ENCODE measurements at places on chromosomes 16 and 17.
A peak's percentile ranks its signal among the peaks of the same experiment; 100 is the strongest.

GRCh38 chr17:69348429-69348828 is 21.5 kb upstream of the ABCA5 start:
- no peak for DNase-seq

- peak; percentile 53 for DNase-seq
These were observed 5.4 kb upstream of the PNPO start for GRCh38 chr17:47935961-47936360.

- DNase-seq, result no peak
These were observed 10.9 kb upstream of the DHRS7C start for GRCh38 chr17:9802294-9802693.

DNA sequence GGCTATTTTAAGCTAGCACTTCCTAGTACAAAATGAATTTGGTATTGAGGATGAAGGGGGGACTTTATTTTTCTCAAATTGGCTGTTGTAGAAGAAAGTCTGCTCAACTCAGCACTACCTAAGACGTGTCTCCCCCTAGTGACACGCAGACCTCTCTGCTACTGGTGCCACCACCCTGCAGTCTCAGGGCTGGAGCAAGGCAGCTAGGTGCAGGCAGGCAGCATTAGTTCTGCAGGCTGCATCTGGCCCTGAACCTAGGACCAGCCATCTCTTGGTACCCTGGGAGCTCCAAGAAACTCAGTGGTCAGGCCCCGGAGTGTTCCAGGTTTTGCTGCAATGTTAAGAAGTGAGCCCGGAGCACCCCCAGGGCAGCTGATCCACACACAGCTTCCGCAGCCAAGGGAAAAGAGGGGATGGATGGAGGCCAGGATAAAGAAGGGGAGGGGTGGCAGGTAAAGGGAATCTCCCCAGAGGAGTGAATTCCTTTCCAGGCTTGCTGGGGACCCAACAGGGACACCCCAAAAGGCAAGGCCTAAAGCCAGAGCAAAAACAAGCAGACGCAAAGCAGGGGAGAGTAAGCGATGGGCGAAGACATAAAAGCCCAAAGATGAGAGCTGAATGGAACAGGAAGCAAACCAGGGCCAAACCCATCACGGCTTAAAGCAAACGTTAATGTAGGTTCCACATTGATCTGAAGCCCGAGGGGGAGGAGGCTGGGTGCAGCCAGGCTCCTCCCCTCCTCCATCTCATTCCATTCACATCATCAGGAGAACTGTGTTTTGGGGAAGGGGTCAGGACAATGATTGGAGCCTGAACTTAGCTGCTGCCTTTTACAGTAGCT is 200.5 kb downstream of the ZFHX3 start:
- no peak for DNase-seq

DNA sequence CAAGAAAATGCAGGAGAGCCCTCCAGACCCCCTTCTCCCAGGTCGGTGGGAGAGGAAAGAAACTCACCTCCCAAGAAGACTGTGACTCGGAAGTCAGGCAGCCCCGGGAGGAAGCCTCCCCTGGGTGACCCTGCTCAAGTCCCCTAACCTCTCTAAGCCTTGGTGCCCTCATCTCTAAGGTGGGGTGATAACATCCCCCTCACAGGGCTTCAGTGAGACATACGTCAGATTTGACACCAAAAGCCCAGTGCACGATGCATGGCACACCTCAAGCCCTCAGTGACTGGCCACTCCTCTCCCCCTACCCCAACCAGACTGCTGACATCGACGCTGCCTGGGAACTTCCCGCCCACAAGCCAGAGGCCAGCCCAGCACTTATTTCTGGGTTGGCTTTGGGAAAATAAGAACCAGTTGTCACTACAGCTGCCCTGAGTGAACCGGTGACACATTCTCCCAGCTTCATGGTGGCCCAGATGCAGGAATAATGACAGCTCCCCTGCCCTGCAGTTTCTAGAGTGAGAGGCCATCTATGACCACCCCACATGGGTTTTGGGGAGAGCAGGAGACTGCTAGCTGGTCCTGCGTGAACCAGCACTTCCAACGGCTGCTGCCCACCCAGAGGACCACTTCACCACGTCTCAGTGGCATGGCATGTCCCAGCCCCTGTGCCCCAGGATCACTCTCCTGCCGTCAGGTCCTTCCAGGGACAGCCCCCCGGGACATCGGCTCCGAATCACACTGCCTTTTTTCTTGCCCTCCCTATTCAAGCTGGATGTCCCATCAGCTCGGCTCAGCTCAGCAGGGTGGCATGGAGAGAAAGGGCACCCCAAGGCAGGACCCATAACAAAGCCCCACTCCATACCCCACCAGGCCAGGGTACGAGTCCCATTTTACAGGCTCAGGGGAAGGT is 9.5 kb downstream of the KNOP1 start:
- DNase-seq, result no peak

DNA sequence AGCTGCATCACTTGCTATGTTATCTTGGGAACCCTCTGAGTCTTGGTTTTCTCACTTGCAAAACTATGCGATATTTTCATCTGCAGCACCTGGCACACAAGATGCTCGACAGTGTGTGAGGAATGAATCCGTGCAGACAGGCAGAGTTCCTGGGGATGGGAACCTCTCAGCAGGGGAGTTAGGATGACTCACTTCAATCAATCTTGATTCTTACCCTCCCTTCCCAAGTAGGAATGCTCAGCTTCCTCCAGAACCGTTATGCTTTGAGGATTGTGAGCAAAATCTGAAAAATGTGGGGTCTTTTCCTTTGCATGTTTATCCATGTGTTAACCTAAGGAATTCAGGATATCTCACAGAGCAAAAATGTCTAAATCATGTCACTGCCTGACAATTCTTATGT is 68.9 kb upstream of the HNF1B start:
- peak; percentile 16 for DNase-seq

DNA sequence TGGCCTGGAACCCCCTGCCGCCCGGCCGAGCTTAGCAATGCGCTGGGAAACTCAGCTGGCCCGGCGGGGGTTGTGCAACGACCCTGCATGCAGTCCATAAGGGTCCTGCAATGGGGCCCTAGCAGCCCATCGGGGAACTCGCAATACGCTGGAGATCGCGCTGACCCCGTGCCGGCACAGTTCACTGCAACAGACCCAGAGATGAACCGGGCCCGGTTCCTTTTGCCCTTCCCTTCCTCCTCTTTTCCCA is 375 bp downstream of the SLC25A11 start:
- no peak for DNase-seq

DNA sequence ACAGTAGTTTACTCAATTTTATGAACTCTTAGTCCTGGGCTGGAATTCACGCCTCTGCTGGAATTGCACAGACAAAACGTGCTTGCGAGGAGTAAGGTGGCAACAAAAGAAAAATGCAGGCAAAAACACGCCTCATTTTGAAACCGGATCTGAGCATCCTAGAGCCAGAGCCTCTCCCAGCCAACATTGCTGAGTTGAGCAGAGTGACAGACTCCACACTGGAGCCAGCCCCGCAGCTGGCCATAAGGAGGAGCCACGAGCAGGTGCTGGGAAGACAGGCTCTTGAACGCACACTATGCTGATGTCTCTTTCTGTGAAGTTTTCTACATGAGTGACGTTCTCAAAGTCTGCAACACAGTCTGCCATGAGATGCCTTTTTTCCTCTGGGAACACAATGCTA is 14.6 kb upstream of the HSBP1 start:
- DNase-seq, result no peak

DNA sequence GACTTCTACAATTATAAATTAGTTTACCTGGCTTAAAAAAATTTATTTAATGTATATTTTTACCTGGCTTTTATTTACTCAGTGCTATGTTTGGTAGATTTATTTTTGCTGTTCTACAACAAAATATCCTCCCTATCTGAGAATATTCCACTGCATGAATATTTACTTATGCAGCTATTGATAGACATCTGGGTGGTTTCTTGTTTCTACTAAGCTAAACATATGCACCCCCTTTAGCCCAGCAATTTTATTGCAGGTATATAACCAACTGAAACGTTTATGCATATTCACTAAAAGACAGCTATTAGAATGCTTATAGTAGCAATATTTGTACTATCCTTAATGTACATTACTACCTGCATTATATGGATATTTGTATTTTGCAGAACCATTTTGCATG is 187.7 kb upstream of the CPHXL start:
- DNase-seq, result no peak

- DNase-seq, result peak; percentile 30
These were observed at the start of gene ZNF778 for GRCh38 chr16:89217388-89218191. ZNF778 (plus strand) TSS chr16:89217703; CDS start chr16:89221128, 3,425 bp downstream.

- DNase-seq, result no peak
These were observed 6.1 kb upstream of the KRT31 start for GRCh38 chr17:41403404-41404023.

GRCh38 chr17:67725373-67725791 is 7.6 kb downstream of the NOL11 start:
- DNase-seq, result no peak

DNA sequence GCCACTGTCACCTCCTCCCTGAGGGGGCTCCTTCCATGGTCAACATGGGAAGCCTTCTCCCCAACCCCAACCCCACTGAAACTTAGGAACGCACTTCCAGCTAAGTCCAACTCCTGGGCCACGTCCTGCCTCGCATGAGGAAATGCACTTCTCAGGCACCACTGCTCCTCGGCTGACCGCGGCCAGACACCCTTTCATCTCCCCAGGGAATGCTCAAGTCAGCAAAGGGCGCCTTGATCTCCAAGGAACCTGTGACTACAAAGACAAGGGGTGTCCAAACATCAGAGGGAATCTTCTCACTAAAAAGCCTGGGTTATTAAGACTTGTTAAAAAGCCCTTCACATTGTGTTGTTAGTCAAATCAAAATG is 124.9 kb upstream of the HSBP1 start:
- no peak for DNase-seq

DNA sequence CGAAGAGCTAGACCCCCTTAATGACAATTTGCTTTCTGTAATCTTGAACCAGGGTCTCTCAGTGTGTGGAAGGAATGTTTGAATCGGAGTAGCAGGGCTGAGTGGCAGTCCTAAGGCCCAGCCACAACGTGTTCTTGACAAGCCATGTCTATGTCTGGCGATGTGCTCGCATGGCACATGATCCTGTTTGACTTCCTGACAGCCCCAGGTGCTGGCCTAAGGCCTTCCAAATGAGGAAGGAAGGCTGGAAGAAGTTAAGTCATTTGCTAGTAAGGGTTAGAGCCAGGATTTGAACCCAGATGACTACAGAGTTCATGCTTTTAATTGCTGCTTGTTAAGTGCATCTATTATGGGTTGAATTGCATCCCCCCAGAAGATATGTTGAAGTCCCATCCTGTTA is 486.7 kb downstream of the MAF start:
- no peak for DNase-seq

- DNase-seq, result no peak
These were observed 43.4 kb downstream of the ZNF276 start for GRCh38 chr16:89764711-89765201.

DNA sequence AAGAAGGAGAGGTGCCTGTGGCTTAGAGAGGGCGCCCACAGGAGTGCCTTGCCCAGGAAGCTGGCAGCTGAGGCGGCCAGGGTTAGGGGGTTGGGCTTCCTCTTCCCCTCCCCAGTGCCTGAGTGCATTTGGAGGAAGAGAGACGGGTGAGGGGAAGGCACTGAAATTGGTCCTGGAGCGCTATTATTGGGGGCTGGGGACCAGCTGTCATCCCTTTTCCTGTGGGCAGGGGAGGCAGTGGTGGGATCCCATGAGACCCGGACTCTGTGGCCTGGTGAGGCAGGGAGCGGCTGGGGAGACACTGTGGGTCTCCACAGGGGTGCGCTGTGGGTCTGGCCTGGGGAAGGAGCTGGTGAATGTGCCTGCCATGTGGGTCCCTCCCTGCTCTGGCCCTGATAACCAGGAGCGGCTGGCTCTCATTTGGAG is 259.7 kb downstream of the SEC14L1 start:
- DNase-seq, result no peak
